Stimulated activated CD4-positive, alpha-beta T cell treated with anti-CD3 and anti-CD28 coated beads, Interleukin-2, amount 100 ng/mL, for 24 hours (primary cell): ENCODE measurements at places on chromosomes 4 and X.
A peak's percentile ranks its signal among the peaks of the same experiment; 100 is the strongest.

- no peak for DNase-seq
Observed at GRCh38 chr4:177393236-177393635, 49.0 kb downstream of the AGA start.

GRCh38 chr4:117383468-117383867 is 298.1 kb upstream of the TRAM1L1 start:
- DNase-seq: no peak

GRCh38 chrX:22136711-22137110 is 104.6 kb downstream of the PHEX start:
- DNase-seq: no peak

GRCh38 chr4:169593050-169593560 is 19.3 kb downstream of the NEK1 start:
- no peak for DNase-seq

GRCh38 chr4:148116969-148117368 is 325.2 kb downstream of the NR3C2 start:
- no peak for DNase-seq

- DNase-seq: no peak
Observed at GRCh38 chr4:84451546-84451945, 47.5 kb downstream of the NKX6-1 start.

- no peak for DNase-seq
Observed at GRCh38 chrX:13494562-13494961, 74.8 kb upstream of the EGFL6 start.

GRCh38 chrX:106611317-106611678 is 480 bp upstream of the RADX start:
- no peak for DNase-seq

DNA sequence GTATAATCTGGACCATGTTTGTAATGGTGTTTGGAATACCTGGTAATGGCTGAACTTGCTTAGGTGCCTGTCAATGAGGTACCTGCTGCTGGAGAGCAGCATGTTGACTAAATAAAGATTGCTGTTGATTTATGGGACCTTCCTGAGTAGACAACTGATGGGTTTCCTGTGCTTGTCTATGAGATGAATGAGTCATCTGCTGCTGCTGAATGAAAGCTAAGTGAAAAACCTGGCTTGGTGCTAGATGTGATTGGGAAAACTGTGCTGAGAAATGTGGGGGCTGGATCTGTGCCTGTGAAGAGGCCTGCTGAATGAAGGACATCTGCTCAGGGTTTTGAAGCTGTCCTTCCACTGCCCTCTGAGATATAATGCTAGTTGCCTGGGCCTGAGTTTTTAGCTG is 69.6 kb downstream of the WNK3 start:
- no peak for DNase-seq

- no peak for DNase-seq
Observed at GRCh38 chr4:69707807-69708206, 52.6 kb downstream of the SULT1B1 start.

DNA sequence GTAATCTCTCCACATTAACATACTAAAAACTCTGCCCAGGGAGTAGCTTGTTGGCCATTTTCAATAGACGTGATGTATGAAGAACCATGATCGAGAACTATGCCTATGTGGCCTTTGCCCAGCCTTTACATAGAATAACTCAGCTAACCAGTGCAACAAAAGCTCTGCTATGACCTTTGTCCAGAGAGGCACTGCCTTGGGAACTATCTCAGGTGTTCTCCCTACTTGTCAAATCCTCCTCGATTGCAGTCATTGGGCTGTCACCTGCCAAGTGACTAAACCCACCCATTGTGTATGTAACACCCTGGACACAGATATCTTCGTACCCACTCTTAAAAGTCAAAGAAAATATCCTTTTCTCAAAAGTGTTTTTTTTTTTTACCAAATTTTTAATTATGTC is 610.3 kb upstream of the GALNTL6 start:
- DNase-seq: no peak

GRCh38 chr4:129738175-129738574 is 642.2 kb downstream of the C4orf33 start:
- no peak for DNase-seq

GRCh38 chr4:120056246-120056645 is 10.4 kb downstream of the MAD2L1 start:
- no peak for DNase-seq

DNA sequence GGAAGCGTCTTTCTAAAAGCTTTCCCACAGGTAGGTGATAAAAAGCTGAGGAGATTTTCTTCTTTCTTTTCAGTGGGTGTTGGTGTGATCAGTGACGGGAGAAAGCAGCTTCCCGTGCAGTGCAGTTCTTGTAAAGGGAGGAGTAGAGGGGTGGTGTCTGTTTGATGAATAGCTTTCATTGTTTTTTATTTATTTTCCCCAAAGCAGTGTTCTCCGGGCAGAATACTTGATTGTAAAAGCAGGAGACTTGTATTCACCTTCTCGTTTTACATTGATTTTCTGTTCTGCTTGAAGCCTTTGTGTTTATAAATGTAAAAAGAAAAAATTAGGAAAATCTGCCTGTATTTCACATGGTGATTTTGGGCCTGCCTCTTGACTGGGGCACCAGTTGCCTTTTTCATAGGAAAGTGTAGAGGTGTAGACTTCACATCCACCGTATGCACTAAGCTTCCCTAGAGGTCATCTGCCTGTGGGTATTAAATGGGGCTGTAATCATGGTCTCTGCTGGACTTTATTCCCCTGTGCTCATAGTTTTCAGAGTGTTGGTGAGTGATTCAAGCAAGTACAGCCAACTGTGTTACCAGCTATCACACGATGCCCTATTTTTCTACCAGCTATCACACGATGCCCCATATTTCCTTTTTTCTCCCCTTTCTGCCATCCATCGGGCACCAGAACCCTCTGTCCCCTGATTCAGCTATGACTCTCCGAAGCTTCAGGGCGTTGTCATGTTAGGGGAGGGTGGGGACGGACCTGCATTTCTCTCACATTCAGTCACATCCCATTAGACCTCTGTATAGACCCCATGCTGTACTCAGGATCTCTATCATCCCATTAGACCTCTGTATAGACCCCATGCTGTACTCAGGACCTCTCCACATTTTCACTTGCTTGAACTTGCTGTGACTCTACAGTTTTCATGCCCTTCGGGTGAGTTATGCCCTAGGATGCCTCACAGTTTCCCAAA is 526.5 kb downstream of the TRIML1 start:
- no peak for DNase-seq

- no peak for DNase-seq
Observed at GRCh38 chr4:123363729-123364128, 32.9 kb upstream of the SPRY1 start.

DNA sequence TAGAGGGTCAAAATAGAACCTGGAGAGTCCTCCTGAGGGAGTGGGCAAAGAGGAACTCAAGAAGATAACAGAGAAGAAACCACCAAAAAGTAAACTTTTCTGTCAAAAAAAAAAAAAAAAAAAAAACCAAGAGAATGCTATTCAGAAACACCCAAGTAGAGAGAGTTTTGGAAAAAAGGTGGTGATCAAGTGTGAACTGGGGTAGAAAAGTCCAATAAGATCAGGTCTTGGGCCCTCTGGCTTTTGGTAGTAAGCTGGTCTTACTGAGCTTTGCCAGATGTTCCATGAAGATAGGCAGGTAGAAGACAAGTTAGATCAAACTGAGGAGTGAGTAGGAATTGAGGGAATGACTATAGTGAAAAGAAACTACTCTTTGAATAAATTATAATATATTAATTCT is 167.5 kb downstream of the COL25A1 start:
- DNase-seq: no peak

DNA sequence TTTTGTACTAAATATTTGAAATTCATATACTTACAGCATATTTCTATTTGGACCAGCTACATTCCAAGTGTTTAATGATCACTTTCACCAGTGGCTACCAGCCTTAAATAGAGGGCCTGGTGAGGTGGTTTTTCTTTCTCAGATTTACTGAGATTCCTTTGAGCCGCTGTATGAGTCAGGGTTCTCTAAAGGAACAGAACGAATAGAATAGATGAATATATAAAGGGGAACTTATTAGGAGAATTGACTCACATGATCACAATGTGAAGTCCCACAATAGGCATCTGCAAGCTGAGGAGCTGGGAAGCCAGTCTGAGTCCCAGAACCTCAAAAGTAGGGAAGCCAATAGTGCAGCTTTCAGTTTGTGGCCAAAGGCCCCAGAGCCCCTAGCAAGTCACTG is 146.2 kb upstream of the TLL1 start:
- no peak for DNase-seq

- no peak for DNase-seq
Observed at GRCh38 chr4:164011791-164012190, 517.3 kb downstream of the TMA16 start.

DNA sequence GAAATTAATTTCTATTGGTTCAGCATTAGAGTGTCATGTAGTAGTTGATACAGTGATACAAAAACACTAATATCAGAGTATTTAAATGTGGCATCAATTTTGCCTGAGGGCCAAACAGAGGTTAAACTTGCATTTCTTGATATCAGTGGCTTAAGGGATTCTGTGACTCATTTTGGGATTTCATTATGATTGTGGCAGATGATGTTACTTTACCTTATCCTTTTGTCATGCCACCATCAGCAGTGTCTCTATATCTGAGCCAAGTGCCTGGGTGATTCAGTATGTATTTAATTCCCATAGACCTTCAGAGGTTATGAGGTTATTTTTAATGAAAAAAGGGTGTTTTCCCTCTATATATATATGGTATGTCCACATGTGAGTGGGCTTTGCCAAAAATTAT is 582.9 kb downstream of the ADGRL3 start:
- no peak for DNase-seq

DNA sequence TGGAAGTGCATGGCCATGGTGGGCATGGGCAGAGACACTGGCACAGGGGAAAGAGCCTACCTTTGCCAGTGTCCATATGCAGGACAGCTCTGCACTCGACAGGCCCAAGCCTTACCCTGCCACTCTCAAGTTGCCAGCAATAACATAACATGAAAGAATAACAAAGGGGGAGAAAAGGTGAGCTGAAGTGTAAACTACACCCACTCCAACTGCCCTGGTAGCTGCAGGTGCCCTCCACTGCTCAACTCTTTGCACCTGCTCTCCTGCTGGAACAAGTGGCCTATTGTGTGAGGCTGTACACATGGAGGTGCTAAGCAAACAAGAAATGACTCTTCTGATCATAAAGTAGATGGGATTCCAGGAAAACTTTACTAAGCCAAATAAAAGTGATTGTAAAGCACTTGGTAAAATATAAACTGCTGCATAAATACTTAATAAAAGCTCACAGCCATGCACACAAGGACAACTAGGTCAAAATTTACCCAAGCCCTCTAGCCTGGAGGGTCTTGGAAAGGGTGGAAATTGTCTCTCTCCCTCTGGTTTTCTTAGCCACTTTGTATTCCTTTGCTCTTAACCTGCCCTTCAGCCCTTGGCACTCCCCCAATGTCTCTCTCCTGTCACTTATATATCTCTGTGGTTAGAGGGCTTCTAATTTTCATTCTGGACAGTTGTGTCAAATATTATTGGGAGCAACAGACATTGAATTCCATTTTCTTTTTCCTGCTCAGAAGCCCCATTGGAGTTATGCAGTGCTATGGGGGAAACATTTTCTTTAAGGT is 261.2 kb upstream of the GPC4 start:
- no peak for DNase-seq

DNA sequence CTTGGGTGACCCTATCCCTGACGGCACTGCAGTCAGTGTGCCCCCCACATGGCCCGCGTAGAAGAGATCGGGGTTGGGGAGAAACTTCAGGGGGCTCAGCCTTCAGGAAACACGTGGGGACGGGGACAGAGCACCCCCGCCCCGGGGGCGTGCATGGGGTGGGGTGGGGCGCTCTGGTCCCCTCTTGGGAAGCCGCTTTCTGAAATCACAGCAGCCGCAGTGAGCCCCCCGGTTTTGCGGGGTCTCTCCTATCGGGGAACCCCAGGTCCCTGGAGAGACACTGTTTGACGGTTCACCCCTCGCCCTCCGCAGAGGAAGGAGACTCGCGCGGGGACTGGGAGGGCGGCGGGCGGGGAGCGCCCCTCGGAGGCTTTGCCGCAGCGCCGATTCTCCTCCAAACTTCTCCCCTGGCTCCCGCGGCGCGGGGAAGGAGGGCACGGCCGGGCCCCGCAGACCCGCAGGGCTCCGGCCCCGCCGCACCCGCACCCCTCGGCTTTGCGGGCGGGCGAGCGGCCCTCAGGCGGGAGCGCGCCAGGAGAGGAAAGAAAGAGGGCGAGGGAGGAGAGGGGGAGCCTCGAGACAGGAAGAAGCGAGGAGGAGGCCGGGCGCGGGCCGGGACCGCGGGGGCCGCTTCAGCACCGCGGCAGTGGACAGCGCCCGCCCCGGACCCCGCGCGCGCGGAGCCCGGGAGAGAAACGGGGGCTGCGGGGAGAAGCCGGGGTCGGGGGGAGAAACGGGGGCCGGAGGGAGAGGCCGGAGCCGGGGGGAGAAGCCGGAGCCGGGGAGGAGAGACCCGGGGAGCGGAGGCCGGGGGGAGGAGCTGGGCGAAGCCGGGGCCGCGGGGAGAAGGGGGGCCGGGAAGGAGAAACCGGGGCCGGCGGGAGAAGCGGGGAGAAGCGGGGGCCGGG is 612 bp downstream of the CPLX1 start:
- DNase-seq: no peak

DNA sequence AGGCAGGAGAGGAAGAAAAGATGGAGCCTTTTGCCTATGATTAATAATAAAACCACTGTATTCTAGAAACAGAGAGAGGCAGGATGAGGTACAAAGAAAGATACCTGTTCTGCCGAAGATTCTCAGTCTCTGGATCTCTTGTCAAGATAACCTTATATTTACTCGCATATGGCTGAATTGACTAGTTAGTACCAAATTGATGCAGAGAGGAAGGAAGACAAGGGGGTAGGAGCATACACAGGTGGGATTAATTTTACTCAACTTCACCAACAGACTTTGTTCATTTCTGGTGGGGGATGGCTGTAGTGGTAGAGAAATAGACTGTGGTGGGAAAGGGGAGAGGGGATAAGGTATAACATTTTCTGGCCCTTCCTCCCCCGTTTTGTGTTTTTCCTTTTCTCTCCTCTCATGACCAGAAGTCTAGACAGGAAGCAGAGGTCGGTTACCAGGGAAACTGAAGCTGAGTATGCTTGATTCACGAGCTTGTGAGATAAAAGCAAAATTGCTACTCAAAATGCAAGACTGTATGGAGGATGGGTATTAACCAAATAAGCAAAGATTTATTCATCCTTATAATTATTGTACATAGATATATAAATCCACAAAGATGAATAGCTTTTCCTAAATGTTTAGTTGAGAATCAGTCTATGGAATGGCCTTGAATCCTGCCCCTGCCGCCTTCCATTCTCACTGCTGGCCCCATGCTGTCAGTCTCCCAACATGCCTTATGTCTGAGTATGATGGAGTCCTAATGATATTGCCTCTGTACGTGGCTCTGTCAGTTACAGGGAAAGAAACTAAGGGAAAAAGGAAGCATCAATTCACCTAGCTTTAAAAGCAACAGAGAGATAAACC is 17.8 kb upstream of the PAGE2B start:
- DNase-seq: peak; percentile 17

DNA sequence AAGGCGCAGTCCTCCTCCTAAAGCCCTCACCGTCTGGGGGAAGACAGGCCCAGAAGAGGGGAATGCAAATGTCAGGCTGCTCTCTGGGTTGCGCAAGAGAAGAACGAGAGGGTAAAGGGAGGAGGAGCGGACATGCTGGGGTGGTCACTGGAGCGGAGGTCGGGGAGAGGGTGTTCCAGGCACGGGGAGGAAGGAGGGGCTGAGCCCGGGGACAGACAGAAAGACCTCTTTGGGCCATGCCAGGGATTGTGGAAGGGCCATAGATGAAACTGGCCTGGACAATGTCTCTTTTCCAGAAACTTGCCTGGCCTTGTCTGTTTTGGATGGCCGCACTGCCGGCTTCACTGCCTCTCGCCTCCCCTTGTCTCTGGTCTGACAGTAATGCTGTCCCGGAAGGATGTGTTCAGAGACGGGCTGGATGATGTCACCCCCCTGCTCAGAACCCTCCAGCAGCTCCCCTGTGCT is 121.0 kb downstream of the SORCS2 start:
- DNase-seq: no peak
